Stimulated activated CD8-positive, alpha-beta memory T cell treated with anti-CD3 and anti-CD28 coated beads, Interleukin-7, amount 100 ng/mL, for 4 hours (primary cell): ENCODE measurements at places on chromosomes 5 and 9.

DNA sequence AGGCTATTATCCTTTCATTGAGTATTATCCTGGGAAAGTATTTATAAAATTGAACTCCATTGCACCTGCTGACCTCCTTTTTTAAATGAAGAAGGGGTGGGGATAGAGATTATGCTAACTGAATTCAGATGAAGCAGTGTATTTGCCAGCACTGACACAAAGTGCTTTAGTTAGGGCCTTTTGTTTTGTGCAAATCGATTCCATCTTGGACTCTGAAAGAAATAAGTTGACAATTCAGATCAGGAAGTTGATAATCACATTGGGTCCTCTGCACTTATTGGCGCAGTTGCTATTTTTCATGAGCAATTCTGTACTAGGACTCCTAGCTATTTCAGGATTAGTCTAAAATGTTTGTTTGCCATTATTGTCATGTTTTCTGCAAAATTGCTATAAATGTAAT, 101.6 kb upstream of the FSD1L start:
- no peak for DNase-seq

DNA sequence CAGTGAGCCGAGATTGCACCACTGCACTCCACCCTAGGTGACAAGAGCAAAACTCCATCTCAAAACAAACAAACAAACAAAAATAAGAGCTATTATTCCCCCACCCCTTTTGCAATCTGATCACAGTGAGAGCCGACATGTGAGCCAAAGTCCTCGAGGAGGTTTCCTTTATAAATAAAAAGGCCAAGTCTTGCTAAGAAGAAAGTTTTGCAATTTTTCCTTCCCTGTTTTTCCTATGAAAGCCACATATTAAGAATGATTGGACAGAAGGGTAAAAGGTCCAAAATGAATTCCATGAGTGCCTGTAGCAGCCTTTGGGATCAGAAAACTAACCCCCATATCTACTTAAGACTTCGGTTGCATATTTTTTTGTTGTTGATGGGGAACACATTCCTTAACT, 179.7 kb downstream of the TSSK1B start:
- no peak for DNase-seq

DNA sequence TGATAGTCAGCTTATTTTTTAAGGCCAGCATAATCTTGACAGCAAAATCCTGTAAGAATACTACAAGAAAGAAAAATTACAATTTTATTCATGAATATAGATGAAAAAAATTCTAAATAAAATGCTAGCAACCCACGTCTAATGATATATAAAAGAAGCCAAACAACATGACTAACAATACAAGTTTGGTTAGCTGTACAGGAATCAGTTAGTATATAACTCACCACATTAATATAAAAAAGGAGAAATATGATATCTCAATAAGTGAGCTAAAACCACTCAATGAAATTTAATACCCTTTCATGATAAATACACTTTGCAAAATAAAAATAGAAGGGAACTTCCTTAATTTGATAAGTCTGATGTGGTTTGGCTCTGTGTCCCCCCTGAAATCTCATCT, 139.7 kb upstream of the MAN2A1 start:
- DNase-seq = no peak

DNA sequence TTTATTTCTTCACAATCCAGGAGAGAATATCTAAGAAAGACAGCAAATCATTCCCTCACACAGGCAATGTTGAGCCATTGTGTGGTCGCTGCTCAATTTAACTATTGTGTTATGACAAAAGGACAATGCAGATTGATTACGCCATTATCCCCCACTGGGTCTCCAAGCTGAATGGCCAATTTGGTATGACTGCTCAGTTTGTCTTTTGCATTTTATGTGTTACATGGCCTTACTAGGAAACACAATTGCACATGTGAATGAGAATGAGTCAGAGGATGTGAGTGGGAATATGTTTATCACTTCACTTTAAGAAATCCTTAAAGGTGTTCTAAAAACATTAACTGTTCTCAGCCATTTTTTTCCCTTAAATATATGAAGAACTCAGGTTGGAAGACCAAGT, 108.3 kb downstream of the FAM174A start:
- DNase-seq = no peak
